Foreskin fibroblast (primary cell): ENCODE measurements at places on chromosomes 2 and 18.

DNA sequence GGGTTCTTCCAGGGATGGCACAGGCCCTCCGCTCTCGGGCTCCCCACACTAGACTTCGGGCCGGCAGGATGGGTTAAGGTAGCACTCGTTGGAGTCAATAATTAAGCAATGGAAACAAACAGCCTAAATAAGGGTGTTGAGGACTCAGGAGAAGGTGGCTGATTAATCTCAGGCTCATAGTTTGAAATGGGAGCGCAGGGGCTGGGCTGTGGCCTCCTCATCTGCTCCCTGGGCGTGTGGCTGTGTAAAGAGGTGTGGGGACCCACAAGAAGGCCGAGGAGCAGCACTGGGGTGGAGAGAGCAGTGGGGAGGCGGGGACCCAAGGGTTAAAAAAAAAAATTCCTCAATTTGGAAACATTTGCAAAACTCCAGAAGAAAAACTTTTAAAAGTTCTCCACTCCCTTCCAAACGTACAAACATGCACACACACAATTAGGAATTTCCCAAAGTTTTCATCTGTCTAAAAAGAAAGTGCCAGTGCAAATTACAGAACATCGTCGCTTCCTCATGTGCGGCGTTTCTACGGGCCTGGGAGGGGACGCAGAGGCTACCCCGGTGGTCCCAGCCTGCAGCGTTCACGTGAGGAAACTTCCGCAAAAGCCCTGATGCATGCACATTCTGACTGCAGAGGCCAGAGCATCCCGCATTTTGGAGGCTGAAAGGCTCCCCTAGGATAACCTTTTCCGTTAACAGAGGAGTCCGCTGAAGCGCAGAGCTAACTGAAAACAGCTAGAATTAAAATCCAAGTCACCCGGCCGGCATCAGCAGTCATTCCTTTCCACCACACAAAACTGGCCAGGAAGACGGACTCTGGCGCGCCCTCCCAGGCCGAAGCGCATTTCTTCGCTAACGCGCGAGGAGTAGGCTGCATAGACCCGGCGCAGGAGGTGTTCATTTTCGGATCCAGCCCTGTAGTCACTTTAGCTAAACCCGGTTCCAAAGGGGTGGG lies 1.0 kb upstream of the TUBB6 start:
- DNase-seq, result peak; percentile 90

DNA sequence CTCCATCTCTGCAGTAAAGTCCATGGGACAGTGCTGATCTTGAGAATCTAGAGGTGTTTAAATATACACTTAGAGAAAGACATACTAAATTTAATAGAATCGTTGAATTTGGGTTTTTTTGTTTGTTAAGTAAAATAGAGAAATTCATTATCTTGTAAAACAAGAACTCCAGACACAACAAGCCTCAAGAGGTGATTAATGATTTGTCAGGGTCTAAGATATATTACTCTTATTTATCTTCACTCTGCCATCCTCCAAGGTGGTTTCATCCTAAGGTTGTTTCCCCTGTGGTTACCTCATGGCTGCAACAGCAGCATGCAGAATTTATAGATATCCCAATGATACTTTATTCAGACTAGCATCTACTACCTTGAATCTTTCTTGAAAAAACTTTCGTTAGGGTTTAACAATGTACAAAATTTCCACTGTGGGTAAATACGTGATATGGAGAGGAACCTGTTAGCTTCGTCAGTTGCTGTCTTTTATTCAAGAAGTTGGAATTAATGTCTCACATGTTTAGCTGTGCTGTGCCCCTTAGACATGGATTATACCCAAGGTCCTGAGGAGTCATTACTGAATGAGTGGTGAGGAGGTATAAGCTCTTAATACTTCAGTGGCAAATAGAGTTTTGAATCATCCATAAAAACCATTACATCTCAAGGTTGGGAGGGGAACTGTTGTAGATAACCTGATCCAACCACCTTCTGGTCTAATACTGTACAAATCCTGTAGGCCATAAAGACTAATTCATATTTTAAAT lies 128.0 kb downstream of the GPD2 start:
- no peak for DNase-seq

DNA sequence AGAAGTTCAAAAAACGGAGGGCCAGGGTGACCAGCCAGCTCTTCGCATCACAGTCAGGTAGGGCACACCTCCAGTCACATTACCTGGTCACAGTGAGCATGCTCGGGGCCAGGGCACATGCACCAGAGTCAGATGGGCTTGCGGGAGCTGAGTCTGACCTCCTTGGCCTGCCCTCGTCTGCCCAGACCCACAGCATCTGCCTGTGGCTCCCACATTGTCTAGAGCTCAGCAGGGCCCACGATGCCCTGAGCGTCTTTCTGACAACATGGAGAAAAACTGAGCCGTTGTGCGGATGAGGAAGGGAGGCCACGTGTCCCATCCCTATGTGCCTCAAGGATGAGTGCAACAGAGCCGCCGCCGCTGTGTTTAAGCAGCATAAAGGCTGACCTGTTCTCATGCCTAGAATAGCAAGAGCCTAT lies 37.6 kb downstream of the CRACDL start:
- DNase-seq, result no peak

- DNase-seq, result peak; percentile 73
These were observed 65.1 kb downstream of the MRPS9 start for GRCh38 chr2:105102963-105103421.

DNA sequence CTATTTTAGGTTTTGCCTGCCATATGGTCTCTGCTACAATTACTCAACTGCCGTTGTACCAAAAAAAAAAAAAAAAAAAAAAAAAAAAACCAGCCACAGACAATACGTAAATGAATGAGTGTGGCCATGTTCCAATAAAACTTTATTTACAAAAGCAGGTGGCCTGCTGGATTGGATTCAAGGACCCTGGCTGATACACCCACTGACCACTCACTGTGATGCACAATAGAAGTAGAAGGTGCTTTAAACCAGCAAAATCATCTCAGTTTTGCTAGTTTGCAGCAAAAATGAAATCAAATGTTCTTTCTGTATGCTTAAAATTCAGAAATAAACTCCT lies 137.4 kb downstream of the AKAIN1 start:
- DNase-seq, result no peak
